Sciatic nerve (tissue), 2 donors: ENCODE measurements at places on chromosomes 2 and 18.

- no peak for DNase-seq
Observed at GRCh38 chr2:224723586-224724217, 7.5 kb upstream of the CCDC195 start.

DNA sequence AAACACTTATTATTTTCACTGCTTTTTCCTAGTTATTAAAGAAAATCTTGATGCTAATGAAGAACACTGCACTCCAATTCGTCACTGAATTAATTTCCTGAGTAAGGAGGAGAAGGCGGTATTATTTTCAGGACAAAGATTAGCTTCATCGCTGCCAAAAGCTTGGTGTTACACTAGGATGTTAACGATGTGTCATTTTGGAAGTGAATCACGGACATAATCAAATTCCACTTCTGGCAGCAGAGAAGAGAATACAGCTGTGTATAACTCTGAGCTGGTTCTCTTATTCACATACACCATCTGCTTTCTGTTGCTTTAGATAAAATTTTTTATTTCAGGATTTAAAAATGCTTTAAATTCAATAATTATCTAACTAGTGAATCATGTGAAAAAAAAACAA, 74.1 kb downstream of the SCG2 start:
- DNase-seq = no peak

DNA sequence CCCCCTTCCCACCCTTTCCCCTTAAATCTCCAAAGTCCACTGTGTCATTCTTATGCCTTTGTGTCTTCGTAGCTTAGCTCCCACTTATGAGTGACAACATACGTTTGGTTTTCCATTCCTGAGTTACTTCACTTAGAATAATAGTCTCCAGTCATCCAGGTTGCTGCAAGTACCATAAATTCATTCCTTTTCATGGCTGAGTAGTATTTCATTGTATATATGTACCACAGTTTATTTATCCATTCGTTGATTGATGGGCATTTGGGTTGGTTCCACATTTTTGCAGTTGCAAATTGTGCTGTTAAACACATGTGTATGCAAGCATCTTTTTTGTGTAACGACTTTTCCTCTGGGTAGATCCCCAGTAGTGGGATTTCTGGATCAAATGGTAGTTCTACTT, 14.5 kb upstream of the ZNF638 start:
- no peak for DNase-seq

GRCh38 chr2:61937098-61937497, 31.6 kb downstream of the COMMD1 start:
- DNase-seq = no peak

DNA sequence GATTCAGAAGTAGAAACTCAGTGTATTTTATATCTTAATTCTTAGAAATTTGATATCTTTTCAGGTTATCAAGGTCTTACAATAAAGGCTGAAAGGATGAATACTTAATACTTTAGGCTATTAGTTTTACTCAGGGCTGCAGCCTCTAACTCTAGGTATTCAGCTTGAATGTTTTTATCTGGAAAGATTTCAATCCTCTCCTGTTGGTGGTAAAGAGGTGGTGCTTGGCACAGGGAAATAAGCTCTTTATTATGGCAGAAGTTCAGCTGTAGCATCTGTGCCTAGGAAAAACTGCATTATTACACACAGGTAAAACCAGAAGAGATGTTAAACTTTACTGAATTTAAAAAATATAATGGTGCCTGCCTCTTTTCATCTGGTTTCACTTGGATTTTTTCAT, 11.1 kb downstream of the ACVR2A start:
- DNase-seq = no peak
